ENCODE measurements at places on chromosomes 6 and 20. TPM values are rescaled to one million over a fixed set of nuclear protein-coding genes. Genes with fewer than 3 reads are reported as not detected.
A peak's percentile ranks its signal among the peaks of the same experiment; 100 is the strongest.

PGC gene
- not detected for polyA plus RNA-seq

SOX18 gene
- polyA plus RNA-seq = not detected

CCDC167 gene
- polyA plus RNA-seq = 23.4 TPM

FAM83C gene
- not detected for polyA plus RNA-seq

COL11A2 gene
- 0.88 TPM for polyA plus RNA-seq

UBD gene
- polyA plus RNA-seq = not detected

MYO6 gene
- polyA plus RNA-seq = 0.13 TPM

DEFB132 gene
- not detected for polyA plus RNA-seq

PPARD gene
- polyA plus RNA-seq = 36.7 TPM

ZC2HC1B gene
- 0.36 TPM for polyA plus RNA-seq

IMPG1 gene
- not detected for polyA plus RNA-seq

DIDO1 gene
- polyA plus RNA-seq = 48.5 TPM

DNA sequence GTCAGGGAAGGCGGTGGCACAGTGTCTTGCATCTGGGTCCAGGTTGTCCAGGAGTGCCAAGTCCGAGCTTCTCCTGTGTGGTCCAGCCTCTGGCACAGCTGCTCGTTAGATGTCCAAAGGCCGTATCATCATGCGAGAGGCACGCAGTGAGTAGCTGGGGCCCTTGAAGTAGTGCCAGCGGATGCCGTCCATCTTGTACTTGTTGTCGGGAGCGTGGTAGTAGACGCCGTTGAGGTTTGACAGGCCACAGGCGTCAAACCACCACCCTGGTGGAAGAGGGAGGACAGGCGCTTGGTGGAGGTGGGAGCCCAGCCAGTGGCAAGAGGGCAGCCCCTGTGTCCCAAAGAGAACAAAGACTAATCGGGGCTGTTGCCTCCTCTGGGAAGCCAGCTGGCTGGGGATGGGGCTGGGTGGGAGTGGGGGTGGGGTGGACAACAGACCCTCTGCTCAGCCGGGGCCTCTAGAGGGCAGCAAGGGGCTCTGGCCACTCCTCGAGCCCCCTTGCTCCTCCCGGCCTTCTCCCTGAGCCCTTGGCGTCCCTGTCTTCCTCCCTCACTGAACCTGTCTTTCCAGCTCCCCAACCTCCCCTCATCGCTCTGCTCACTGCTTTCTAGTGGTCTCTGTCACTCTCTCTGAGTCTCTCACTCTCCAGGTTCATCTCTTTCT, 39.5 kb downstream of the FAM110A start:
- DNase-seq = no peak

DNA sequence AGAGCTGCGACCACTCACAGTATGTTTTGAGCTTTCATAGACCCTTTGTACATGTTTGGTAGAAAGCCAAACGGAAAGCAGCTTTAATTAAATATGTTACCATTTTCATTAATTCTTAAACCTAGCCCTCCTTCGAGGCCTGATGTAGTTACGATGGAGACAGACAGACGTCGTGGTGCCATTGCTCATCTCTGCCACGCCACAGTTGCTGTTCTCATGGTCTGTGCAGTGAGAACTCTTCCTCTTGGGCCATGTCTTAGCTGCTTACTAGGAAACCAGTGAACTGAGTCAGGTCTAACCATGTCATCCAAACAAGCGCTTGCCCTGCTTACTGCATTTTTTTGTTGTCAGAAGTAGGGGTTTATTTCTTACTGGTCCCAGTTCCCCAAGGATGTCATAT, 62.8 kb downstream of the SNX9 start:
- DNase-seq = no peak

DNA sequence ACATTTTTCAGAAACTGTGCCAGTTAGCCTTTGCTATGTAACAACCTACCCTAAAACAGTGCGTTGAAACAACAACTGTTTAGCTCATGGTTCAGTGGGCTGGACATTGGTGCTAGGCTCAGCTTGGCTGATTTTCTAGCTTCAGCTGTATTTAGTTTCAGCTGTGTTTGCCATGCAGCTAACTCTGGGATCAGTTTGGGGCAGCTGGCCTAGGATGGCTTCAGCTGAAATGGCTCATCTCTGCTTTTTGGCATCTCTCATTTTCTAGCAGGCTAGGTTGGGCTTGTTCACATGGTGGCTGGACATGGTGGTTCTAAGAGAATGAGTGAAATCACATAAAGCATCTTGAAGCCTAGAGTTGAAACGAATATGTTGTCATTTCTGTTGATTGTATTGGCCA, 464.2 kb downstream of the QKI start:
- no peak for DNase-seq

- DNase-seq = peak; percentile 31
Measured at GRCh38 chr6:138593124-138593877, 94.0 kb upstream of the NHSL1 start.

GRCh38 chr20:7492257-7492656, 448.0 kb downstream of the HAO1 start:
- no peak for DNase-seq

DNA sequence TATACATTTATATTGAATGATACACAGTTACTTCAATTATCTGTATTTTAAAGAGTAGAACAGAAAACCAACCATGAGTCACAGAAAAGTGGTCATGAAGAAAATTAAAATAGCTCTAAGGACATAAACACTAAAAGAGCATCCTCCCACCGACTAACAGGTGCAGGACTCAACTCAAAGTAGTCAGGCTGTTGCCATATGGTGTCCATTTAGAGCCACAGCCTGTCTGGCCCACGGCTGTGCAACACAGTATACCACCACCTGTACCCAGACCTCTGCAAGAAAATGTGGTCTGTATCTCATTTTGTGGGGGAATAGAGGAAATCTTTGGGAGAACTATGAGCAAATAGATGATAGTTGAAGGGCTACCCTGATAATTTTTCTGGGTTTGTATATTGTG, 449.8 kb upstream of the RNF217 start:
- DNase-seq = no peak

GRCh38 chr6:4929097-4929718, 74.6 kb downstream of the RPP40 start:
- no peak for DNase-seq

- DNase-seq = no peak
Measured at GRCh38 chr20:16418616-16419015, 154.6 kb downstream of the KIF16B start.

GRCh38 chr20:3209257-3209945, at the start of gene ITPA:
TSS of gene ITPA (plus strand) at chr20:3209498. CDS start at chr20:3209552, 54 bp downstream.
- peak; percentile 70 for DNase-seq

DNA sequence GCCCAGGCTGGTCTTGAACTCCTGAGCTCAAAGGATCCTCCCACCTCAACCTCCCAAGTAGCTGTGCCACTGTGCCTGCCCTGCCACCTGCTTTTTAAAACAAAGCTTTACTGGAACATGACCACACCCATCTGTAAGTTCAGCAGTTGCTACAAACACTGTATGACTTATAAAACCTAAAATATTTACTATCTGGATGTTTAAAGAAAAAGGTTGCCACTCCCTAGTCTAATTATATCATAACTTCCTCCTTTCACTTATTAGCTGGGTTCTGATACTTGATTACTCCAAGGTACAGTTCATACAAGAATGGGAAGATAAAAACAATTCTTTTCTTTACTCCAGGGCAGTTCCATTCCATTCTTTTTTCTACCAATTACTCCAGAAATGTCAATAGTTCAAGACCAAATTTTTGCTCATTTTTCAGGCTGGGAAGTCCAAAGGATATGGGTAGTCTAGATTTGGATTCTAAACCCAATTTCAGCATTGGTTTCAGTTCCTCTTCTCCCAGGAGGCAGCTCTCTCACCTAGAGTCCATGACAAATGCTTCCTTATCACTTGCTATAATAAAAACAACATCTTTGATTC, 63.1 kb downstream of the SEC63 start:
- DNase-seq = peak; percentile 77

GRCh38 chr6:110520209-110520965, 44.0 kb upstream of the SLC22A16 start:
- DNase-seq = no peak

DNA sequence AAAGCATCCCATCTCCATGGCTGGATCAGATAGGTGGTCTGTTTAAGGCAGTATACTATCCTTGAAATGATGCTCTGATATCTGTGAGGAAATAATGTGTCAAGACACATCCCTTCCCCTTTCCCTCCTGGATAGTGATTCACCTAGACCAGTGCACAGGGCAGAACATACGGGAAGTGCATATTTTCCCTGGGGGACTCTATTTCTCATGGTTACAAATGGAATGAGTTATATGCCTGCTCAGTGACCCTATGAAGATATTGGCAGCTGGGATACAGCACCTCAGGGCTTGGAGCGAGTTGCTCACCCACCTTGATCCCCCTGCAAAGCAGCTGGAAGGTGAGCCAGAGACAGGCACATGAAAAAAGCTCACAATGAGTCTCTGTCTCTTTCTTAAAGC, 67.5 kb upstream of the PRL start:
- DNase-seq = no peak

- DNase-seq = no peak
Measured at GRCh38 chr6:158445426-158446085, 114.3 kb upstream of the TMEM181 start.
